Mucosa of descending colon (tissue), 3 donors: ENCODE measurements at places on chromosomes 12 and 14.

- no peak for DNase-seq
These were observed 24.9 kb upstream of the PRKAB1 start for GRCh38 chr12:119642986-119643385.

- DNase-seq: no peak
These were observed 756.5 kb upstream of the LRFN5 start for GRCh38 chr14:40850191-40850590.

GRCh38 chr12:3078086-3078820 is 1.1 kb downstream of the TSPAN9 start:
- no peak for DNase-seq

DNA sequence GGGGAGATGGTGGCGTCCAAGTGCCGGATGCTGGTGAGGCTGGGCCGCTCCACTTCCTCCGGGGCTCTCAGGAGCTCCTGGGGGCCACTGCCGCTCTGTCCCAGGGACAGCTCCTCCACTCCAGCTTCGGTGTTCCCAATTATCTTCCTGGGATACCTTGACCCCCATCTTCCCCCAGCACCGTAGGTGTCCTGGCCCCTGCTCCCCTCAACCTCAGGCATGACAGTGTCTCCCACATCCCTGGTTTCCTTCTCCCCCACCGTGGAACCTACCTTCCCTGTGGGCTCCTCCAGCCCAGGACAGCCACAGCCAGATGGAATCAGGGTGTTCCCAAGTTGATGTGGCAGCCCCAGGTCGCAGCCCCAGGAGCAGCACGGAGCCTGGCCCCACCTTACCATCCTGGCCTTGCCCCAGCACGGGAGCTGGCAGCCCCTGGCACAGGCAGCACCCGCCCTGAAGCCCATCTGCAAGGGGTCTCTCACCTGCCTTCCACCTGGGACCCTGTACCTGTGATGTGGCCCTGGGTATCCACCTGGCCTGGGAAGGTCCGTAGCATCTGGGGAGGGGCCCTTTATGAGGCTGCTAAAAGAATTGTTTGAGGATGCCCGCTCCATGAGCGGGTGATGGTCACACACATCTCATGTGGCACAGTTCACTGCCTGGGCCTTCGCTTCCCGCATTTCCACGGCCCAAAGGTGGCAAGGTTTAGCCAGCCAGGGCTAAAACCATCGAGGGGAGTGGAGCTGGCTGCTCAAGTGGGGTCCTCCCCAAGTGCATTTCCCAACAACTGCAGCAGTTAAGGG is 4.1 kb downstream of the TMEM121 start:
- no peak for DNase-seq

DNA sequence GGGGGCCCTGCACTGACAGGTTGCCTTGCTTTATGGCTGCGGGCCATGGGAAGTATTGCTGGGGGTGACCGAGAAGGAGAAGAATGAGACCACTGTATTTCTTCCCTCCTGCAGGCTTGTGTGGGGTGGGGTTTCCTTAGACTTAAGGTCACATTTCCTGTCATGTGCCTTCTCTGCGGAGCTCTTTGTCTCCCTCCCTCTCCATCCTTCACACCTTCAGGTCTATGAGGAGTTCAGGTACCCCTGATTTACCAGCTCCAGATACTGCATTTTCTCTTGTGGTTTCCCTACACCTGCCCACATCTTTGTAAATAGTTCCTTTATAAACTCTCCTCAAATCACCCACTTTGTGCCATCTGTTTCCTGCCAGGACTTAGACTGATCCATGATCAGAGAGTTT is 3.6 kb downstream of the FNTB start:
- no peak for DNase-seq

- no peak for DNase-seq
These were observed 422.9 kb upstream of the OR4E1 start for GRCh38 chr14:22096514-22096895.

DNA sequence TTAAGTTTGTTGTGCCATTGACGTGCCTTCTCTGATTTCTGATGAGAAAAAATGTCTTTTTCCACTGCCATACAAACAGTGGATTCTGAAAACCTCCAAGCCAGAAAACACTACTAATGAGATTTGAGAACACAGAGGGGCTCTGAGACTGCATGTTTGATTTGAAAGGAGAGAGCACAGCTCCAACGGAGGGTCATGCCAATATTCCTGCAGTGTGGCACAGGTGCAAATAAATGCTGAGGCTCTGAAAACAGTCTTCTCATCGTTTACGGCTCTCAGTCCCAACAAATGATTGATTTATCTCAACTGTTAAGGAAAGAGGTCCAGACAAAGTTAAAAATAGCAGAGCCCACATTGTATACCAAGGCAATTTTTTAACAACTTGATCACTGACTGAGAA is 128.7 kb downstream of the KCNH5 start:
- DNase-seq: no peak

GRCh38 chr14:81309511-81309910 is 88.8 kb upstream of the GTF2A1 start:
- no peak for DNase-seq

DNA sequence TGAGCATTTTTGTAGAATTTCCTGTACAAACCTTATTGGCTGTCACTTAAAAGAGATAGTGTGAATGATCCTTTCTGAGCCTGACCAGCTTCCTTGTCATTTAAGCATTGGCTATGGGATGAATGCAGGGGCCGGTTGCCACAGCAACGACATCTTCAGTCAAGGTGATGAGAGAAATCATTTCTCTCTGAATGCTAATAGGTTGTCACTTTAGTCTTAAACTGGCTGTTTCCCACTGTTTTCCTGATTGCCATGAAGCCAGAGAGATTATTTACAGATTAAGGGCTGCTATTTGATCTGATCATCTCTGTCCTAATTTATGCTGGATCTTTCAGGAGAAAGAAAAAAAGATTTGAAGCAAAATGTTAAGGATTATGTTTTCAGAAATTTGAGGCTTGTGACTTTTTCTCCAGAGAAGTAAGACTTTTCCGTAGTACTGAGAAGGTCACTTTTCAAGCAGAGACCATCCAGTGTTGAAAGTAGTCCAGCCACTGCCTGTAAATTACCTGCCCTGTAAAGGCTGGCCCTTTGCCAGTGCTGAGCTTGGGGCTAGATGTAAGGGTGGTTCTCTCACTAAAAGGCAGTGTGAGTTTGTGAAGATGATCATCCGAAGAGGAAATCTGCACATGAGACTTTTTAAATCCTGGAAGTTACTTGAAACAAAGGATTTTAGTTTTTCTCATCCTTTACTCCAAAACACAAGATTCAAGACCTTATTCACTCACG is 235.6 kb downstream of the DACT1 start:
- peak; percentile 73 for DNase-seq

DNA sequence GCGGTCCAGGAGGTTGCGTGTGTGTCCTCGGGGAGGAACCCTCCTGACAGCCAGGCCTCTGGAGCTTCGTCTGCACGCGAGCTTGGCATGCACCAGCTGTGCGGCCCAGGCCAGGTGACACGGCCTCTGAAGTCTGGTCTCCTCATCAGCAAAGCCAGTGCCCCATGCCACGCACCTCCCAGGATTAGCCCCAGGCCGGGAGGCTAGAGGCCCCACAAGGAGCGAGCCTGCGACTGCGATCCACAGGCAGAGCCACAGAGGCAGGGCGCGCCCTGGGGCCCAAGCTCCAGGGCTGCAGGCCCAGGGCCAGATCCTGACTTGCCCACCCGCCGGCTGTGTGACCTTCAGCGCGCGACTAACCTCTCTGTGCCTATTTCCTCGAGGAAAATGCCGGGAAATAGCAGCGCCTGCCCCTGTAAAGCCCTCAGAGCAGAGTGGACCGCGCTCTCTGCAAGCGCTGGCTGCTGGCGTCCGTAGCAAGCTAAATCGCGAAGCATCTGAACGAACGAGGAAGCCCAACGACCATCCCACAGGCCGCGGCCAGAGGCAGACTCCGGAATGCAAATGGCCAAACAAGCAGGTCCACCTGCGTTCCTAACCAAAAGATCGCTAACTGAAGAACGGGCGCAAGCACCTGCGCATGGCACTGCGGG is 492 bp upstream of the BTBD6 start:
- DNase-seq: peak; percentile 24

- DNase-seq: no peak
These were observed 1.8 kb downstream of the PTPN6 start for GRCh38 chr12:6952863-6953441.

DNA sequence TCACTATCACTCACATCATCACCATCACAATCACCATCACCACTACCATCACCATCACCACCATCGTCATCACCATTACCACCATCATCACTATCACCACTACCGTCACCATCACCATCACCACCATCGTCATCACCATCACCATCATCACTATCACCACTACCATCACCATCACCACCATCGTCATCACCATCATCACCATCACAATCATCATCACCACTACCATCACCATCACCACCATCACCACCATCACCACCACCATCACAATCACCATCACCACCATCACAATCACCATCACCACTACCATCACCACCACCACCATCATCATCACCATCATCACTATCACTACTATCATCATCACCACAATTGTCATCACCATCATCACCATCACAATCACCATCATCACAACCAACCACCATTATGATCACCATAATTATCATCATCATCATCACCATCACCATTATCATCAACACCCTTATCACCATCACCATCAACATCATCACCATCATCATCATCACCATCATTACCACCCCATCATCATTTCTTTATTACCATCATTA is 90.8 kb downstream of the DICER1 start:
- no peak for DNase-seq
